Left lung (tissue), 14 donors: ENCODE measurements at places on chromosomes 2 and 18.

- no peak for DNase-seq
These were observed 717.2 kb downstream of the RNF144A start for GRCh38 chr2:7634409-7634808.

GRCh38 chr2:142596334-142597088 lies 281.0 kb upstream of the KYNU start:
- DNase-seq = no peak

DNA sequence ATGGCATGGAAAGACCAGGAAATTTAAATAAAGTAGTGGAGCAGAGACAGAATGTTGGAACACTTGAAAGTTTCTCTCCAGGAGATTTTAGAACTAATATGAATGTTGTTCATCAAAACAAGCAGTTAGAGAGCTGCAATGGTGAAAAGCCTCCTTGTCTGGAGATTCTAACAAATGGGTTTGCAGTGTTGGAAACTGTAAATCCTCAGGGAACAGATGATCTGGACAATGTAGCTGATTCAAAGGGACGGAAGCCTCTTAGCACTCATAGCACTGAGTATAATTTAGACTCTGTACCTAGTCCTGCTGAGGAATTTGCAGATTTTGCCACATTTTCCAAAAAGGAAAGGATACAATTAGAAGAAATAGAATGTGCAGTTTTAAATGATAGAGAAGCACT lies 27.7 kb downstream of the AFTPH start:
- no peak for DNase-seq

DNA sequence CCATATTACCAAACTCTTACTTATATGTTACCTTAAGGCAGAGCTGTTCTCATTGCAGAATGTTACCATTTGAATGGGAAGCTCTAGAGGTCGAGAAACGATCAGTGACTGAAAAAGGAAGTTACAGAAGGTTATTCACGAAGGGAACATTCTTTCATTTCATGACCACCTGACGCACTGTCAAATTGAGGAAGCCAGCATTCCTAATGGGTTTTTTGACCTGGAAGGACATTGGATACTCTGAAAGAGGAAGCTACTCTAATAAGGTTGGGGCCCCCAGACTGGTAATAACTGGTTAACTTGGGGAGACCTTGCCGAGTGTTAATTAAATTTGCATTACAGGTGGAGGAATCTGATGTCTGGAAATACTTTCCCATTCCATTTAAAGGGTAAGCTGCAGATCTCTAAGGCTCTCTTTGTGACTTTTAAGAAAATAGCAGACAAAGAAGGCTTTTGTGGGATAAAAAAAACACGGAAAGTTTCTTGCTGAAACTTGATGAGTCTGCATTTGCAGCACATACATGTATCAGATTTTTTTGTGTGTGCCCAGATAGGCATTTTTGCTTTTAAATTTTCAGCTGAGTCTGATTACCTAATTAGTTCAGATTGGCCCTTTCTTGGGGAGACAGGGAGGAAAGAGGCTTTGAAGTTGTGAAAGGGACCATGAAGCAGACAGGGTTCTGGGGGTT lies 137.1 kb downstream of the LTBP1 start:
- DNase-seq = no peak

DNA sequence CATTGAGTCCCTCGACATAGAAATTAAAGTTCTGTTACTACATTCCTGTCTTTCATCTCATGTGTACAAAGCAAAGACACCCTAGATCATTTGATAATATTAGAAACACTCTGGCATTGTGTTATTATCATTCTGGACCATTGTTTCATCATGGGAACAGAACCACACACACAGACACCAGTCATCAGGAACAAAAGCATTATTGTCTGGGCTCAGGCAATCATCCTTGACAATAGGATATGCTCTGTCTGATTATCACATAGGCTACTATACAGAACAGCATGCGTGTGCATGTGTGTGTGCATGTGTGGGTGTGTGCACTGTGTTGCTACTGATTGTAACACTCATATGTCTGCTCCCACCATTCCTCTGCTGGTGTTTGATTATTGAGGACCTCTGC lies 242.5 kb downstream of the SH3BP4 start:
- no peak for DNase-seq

DNA sequence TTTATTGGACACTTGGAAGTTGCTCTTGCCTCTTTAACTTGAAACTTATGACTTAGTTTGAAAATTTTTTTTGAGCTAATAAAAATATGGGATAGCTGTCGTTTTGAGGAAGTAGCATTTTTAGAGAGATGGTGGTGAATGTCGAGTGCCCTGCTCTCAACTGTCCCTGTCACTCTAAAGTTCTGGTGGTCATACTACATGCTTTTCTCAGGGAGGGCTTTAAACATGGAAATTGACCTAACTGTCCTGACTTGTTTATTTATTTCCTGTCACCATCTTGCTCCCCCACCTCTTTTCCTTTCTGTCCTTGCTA lies 16.0 kb downstream of the CEP192 start:
- DNase-seq = no peak

- DNase-seq = peak; percentile 77
These were observed 141.8 kb downstream of the MEIS1 start for GRCh38 chr2:66576561-66577320.

DNA sequence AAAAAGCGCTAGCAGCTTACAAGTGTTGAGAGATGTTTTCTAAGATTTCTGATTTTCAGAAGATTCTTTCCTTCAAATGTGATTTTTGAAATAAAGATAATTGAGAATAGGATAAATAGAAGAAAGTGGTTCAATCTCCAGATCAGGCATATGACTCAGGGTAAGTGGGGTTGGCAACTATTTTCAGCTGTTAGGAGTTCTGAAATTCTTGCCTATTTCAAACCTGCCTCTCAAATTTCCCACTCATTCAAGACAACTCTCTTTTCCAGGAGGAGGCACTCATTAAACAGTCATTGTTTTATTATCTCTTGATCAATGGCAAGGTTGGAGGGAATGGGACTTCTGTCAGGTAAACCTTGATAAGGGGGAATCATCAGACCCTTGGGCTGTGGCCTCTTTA lies 138.9 kb downstream of the HNMT start:
- no peak for DNase-seq
